NCI-H1436 (cell line): ENCODE measurements at places on chromosomes 3 and 15.

- DNase-seq, result no peak
These were observed 10.0 kb downstream of the CRYGS start for GRCh38 chr3:186534113-186534669.

DNA sequence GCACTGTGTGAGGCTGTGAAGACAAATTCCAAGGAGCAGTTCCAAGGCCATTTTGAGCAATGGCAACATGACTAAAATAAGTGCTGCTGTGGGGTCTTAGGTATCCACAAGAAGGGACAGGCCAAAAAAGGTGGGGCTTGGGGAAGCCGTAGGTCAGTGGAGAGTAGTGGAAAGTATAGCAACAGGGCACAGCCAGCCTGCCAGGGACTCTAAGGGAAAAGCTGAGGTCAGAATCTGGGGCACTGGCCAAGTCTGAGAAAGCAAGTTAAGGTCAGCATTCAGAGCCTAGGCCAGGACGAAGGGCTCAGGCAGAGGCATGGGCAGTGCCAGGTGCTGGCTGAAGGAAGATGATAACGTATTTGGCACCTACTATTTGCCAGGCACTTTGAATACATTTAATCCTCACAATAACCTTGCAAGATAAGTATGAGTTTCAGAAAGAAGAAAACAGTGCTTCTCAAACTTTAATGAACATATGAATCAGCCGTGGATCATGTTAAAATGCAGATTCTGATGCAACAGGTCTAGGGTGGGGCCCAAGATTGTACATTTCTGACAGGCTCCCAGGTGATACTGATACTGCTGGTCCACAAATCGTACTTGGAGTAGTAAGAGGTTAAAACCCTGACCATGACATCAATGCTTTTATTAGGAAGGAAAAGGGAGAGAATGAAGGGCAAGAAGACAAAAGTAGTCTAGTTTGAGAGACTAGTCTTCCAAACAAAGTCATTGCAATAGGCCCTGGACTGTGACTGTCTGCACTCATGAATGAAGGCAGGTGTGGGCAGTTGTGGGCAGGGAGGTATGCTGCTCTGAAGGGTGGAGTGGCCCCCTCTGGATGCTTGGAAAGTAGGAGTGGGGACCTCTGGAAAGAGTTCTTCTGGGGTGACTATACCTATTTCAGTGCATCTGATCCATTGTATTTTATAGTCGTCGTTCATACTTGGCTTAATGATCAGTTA is 106.3 kb upstream of the ANKRD28 start:
- DNase-seq, result no peak

- DNase-seq, result no peak
These were observed 41.4 kb downstream of the CTDSPL2 start for GRCh38 chr15:44468709-44469385.

GRCh38 chr3:134369231-134369741 is 5.0 kb downstream of the AMOTL2 start:
- DNase-seq, result no peak

DNA sequence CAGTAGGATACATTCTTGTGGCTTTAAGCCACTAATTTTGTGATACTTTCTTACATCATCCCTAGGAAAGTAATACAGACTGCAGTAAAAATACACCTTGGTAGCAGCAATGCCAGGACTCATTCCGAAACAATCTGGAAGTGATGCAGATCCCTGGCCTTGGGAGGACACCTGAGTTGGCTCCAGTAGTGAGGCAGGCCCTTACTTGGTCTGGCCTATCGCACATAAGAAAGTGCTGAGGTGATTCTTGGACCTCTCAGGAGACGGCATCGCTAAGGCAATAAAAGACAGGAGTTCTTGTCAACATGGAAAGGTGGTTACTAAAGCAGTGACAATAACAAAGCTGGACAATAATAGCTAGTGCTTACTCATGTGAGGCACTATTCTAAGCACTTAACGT is 126.5 kb downstream of the SUCNR1 start:
- no peak for DNase-seq

DNA sequence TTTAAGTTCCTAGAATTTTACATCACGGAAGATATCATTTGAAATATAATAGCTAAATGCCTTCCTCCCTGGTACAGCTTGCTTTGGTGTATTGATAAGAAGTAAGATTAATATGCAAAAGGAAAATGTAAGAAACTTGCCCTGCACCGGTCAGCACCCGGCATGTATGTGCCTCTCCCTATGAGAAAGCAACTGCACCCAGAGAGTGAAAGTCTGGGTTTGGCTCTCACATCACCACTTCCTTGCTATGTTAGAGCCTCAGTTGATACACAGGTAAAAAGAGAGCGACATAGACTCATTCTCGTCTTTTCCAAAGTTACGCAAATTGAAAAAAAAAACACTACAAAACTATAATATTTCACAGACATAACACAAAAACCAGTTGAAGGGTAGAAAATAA is 96.7 kb downstream of the FOXP1 start:
- DNase-seq, result no peak

GRCh38 chr3:151101270-151101969 is 16.0 kb downstream of the MED12L start:
- DNase-seq, result no peak

GRCh38 chr3:159964166-159964973 is 24.3 kb upstream of the IL12A start:
- no peak for DNase-seq

- DNase-seq, result no peak
These were observed 38.4 kb upstream of the RBM5 start for GRCh38 chr3:50050361-50050760.

DNA sequence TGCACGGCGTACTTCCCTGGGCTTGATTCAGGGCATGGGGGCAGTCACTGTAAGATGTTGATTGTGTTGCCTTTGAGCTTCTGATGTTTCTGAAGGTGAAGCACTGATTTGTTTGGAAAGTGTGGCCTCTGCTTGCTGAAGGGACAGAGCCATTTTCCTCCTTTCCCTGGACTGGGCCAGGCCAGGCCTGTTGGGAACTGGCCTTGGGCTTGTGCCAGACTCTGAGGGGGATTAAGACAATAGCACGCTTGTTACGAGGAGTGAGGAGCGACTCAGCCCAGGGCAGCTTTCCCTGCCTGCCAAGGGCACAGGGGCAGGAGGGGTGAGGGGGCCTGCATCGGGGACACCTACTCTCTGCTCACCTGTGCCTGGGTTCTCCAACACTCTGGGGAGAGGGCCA is 42.9 kb downstream of the LINGO1 start:
- no peak for DNase-seq

DNA sequence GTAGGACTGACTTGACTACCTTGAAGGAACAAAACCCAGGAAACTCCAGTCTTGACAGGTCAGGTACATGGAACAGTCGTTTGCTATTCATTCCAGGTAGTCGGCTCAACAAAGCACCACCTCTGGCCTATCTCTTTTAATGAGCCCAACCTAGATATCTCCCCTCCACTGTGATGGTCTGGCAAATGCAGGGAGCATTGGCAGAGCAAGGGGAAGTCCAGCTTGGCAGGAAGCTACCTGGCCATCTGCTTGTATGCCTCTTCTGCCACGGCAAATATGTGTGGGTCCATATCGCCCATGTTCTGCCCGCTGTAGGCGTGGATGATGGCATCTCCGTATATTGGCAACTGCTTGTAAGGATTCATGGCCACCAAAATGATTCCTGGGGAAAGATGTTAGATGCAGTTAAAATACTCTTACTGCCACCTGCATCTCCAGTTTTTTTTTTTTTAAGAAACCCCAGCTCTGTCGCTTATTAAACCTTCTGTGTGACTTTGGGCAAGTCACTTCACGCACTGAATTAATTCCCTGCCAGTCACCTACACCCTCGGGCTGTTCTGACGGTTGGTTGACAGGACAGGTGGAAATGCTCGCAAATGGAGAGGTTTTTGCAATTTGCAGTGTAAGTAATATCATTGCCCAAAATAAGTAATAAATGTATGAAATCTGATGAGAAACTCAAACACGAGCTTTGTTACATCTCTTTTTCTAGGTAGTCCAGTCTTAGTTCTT is 16.8 kb downstream of the MYO5C start:
- DNase-seq, result no peak

DNA sequence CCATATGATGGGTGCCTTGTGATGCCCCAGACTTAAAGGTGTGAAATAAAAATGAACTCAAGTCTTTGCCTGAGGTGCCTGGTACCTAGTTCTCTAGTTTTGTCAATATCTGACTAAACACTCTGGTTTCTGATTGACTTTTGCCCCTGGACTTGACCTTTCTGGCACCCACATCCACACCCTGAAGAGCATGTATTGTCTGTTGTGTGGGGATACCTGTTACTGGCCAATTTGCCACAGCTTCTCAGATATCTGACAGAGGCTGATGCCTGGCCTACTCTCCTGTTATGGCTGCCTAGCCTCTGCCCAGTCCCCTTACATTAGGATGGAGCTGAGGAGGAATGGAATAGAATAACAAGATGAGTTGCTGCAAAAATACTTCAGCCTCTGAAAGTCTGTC is 3.6 kb downstream of the ZBTB38 start:
- no peak for DNase-seq

- no peak for DNase-seq
These were observed 435.4 kb upstream of the ATP11B start for GRCh38 chr3:182357928-182358327.

DNA sequence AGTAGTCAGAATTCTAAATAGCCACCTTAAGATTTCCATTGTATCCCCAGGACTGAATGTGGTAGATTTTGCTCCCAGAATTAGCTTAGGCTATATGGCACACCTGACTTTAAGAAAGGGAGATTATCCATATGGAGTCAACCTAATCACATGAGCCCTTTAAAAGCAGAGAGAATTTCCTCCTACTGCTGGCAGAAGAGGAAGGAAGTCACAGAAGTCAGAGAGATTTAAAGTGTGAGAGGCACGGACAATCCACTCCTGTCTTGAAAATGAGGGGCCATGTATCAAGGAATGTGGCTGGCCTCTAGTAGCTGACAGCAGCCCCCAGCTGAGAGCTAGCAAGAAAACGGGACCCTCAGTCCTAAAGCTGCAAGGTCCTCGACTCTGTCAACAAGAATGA is 26.8 kb downstream of the LRRC31 start:
- no peak for DNase-seq

- peak; percentile 28 for DNase-seq
These were observed 161.3 kb upstream of the SLC2A2 start for GRCh38 chr3:171187706-171188290.

DNA sequence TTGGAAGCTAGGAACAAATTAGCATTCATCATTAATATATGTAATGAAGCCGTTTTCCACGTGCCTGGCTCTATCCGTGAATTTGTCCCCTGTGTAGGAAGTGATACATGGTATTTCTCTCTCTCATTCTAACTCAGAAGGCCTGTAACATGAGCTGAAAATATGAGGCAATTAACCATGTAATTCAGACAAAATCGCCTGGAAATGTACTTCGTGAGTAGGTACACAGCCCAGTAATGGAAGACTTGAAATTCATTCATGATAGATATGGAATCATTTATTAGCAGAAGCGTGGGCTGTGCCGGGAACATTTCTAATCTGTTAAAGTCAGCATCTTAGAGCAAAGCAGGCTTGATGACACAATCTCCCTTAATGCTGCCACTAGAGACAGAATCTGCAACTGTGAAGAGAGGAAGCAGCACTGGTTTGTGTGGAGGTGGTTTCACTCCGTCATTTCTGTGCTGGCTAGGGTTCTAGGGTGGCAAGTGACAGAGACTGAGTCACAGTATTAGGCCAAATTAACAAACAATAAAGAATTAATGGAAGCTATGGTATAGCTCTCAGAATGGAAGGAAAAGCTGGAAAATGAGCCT is 225.0 kb upstream of the PROK2 start:
- no peak for DNase-seq

DNA sequence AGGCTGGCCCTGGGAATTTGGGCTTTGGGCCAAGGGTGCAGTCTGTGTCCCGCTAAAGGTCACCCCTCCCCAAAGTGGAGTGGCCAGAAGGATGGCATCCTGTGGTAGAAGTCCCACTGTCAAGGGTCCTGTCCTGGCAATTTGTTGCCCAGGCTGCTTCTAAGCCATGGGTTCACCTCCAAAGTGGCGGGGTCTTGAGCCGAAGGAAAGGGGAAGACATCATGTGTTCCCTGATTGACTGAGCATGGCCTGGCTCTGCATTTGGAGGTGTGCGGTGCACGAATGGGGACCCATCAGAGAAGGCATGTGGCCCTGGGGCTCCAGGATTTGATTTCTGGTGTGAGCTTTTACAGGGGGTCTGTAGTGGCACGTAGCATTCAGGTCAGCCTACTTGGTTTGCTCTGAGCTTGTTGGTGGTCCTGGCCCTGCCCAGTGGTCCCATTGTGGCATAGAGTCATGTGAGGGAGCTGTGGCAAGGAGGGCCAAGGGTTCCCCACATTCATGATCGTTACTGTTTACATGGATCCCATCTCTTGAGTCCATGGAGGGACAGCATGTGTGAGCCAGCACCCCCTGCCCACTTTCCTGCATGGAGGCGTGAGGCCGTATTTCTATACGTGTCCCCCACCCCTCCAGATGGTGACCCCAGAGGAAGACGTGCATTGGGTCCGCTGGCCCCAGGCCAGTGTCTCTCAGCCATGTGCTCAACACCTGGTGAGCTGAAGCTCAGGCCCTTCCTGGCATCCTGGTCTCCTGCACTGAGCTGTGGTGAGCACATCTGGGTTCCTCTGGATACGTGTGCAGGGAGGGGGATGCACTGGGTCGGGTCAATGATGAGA is 225.1 kb downstream of the SNRPN start:
- DNase-seq, result no peak

DNA sequence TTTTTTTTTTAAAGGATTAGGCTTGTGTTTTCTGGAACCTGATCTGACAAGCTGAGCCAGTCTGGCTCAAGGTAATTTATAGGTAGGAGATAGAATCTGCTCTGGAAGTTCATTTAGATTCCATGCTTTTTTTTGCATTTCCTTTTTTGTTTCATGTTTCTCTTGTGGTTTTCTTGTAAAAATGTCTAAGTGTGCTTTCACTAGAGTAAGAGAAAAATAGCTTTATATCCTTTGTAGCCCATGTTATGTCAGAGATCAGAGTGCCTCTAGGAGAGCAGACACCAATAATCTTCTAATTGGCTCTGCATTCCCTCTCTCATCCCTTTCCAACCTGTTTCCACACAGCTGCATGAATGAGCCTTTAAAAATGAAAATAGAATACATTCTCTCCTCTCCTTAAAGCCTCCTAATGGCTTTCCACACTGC is 389.8 kb upstream of the KCNMB2 start:
- no peak for DNase-seq

DNA sequence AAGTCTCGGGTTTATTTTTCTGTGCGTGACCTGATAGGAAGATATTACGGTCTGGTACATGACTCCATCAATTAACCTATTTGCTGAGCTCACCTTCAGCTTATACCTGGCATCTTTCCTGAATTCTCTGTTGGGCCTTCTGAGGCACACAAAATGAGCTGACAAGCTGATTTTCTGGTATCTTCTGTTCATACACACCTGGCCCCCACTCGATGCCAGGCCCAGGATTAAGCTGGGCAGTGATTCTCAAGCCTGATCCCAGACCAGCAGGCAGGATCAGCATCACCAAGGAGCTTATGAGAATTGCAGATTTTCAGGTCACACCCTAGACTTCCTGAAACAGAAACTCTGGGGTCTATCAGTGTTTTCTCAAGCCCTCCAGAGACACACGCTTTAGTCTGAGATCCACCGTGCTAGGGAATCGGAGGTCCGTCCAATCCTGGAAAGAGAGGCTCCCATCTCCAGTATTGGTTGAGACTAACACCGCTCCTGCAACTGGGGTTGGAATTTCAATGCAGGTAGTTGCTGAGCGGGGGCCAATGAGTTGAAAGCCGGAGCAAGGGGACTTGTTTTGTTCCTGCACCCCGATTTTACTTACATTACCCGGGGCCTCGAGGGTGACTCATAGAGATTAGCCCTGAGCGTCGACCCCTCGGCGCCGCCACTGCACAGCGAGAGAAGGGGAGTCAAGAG is 636 bp upstream of the EIF1B start:
- DNase-seq, result no peak
